ENCODE measurements at places on chromosomes 7 and 10. TPM values are rescaled to one million over a fixed set of nuclear protein-coding genes. Genes with fewer than 3 reads are reported as not detected.

DNA sequence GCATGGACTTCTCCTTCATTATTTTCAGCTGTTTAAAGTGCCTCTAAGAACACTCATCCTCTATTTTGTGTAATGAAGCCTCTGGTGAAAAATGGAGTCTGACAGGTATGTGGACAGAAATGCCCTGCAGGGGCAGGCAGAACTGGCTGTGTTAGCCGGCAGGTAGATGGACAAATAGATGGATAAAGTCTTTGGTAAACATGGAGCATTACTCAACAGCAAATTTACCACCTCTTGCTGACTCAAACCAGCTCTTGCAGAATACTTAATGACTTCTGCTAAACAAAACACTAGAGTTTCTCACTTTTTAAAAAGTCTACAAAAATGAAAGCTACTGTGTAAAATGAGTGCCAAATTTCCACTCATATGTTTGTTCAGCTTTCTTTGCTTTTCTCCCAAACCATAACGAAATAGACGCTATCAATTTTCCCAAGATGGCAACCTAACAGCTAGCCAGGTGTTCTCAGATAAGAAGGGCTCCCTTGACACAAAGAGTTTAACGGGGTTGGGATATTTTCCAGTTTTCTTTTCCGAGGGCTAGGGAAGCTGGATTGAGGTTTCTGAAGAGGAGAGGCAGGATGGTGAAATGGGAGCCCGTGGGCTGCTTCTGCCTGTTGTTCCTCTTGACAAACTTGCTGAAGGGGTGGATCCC, 71.9 kb upstream of the HABP2 start:
- peak; percentile 52 for DNase-seq

DNA sequence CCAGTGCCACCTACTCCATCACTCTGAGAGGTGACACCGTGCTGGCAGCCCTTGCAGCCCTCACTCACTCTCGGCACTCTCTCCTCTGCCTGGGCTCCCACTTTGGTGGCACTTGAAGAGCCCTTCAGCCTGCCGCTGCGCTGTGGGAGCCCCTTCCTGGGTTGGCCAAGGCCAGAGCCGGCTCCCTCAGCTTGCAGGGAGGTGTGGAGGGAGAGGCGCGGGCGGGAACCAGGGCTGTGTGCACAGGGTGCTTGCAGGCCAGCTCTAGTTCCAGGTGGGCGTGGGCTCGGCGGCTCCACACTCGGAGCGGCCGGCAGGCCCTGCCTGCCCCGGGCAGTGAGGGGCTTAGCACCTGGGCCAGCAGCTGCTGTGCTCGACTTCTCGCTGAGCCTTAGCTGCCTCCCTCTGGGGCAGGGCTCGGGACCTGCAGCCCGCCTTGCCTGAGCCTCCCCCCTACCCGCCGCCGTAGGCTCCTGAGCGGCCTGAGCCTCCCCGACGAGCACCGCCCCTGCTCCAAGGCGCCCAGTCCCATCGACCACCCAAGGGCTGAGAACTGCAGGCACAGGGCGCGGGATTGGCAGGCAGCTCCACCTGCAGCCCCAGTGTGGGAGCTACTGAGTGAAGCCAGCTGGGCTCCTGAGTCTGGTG, 48.7 kb upstream of the SLC35G1 start:
- no peak for DNase-seq

- DNase-seq, result no peak
Observed at GRCh38 chr10:98030991-98031431, 590 bp upstream of the CRTAC1 start.

Gene TFAM
- total RNA-seq, result 15.8 TPM

DNA sequence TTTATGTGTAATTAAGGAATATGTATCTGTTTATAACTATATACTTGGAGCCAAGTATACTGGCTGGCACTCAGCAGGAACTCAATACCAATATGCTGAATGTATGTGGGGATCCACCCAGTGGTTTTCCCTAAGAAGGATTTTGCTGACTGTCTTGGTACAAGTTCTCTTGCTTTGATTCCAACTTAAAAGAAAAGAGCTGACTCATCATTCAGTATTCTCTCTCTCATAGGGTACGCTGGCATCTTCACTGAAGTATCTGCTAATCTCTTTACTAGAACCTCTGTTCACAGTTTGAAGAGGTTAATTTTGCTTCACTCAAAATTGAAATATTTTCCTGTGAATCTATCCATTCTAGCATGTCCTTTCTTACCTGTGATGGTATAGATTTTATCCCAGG, 1044.8 kb downstream of the CNTNAP2 start:
- DNase-seq, result no peak

GRCh38 chr10:51700228-51700817, 928 bp upstream of the CSTF2T start:
- DNase-seq, result no peak

GRCh38 chr10:30963992-30964930, 67.4 kb downstream of the ZNF438 start:
- no peak for DNase-seq

DNA sequence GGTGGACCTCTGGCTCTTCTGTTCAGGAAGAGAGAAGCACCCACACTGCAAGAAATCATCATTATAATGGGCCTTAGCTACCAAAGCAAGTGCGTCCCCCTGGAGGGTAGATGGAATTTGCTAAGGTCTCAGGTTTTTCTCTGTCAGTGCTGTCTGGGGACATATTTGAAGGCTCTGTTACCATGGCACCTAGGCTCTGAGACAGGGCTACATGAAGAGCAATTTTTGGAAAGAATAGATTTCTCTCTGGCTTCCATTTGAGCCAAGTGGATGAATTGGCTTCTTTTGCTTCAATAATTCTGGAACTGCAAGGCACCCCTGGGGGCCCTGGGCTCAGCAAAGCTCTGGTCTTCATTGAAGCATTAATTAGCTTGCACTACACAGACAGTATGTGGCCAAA, 349.1 kb upstream of the GALNT17 start:
- no peak for DNase-seq

DNA sequence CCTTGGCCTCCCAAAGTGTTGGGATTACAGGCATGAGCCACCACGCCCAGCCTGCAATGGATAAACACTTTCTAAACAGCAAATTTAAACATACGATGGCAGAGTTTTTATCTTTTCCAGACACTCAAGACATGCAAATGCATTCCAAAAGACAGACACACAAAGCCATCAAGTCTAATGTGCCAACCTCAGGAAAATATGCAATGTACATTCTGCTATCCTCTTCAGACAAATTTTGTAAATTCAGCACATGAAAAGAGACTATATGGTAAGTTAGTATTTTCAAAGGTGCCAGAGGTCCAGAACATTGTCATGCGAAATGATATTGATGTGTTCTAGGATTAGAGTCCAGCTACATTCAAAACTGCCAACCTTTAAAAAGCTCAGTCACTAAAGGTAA, 19.8 kb downstream of the HACD1 start:
- DNase-seq, result no peak

DNA sequence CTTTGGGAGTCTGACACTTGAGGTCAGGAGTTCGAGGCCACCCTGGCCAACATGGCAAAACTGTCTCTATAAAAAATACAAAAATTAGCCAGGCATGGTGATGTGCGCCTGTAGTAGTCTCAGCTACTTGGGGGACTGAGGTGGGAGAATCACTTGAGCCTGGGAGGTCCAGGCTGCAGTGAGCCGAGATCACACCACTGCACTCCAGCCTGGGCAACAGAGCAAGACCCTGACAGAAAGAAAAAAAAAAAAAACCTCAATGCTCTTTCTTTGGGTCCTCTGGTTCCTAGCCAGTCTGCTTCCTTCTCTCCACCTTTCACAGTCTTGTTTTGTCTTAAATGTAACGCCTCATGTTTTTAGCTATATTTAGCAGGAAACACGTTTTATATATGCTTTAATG, 9.4 kb downstream of the OGDH start:
- no peak for DNase-seq

DNA sequence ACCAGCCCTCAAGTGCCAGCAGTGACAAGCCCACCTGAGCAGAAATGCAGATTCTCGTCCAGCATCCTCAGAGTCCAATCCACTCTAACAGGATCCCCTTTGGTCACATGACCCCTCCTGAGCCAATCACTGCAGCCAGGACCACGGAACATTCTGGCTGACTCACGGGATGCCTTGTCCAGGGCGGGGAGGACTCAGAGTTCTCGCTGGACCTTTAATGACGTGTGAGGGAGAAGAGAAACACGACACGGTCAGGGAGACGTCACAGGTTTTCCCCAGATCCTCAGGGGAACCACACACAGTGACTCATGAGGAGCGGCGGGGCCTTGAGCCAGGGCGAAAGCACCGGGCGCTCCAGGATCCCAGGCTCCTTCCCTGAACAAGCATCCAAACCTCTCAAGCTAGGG, 155.7 kb downstream of the PTPRN2 start:
- DNase-seq, result no peak

Gene CPN1
- total RNA-seq, result not detected

DNA sequence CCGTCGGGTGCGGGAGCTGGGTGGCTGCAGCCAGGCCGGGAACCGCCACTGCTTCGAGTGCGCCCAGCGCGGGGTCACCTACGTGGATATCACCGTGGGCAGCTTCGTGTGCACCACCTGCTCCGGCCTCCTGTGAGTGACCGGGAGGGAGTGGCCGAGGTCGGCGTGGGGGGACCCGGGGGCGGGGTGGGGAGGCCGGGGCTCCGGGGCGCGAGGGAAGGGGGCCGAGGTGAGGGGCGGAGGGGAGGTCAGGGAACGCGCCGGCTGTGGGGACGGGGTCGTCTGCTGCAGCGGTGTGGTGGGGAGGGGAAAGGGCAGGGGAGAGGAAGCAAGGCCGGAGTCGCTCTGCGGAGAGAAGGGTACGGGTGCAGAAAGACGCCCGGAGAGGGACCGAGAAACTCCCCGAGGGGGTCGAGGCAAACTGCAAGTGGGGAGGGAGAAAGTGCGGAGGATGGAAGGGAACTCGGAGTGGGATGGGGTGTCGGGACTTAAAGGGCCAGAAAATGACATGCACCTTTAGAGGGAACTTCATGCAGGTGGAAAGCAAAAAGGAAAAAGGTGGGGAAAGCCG, 518 bp downstream of the AGFG2 start:
- peak; percentile 54 for DNase-seq

Gene MMRN2
- total RNA-seq, result 60.3 TPM

Gene CALHM1
- not detected for total RNA-seq

DNA sequence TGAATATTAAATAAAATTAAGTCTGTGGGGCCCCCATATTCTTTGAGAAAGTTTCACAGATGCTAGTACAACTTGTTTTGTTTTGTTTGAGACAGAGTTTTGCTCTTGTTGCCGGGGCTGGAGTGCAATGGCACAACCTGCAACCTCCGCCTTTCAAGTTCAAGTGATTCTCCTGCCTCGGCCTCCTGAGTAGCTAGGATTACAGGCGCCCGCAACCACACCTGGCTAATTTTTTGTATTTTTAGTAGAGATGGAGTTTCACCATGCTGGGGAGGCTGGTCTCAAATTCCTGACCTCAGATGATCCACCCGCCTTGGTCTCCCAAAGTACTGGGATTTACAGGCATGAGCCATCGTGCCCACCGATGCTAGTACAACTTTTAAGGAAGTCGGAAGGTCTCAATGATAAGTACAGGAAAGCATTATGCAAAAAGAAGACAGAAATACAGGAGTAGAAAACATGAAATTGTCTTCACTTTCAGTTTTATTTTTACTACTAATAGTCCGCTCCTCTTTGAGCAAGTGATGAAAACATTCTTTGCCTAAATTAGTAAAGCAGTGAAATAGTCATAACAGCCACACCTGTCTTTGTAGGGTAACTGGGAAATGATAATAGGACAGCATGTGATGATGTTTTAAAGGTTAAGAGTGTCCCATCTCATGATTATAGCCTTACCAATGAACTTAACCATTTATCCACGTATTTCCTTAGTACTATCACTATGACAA, 147.5 kb downstream of the SEMA3D start:
- no peak for DNase-seq

- DNase-seq, result no peak
Observed at GRCh38 chr10:72742092-72742491, 50.1 kb downstream of the MCU start.

DNA sequence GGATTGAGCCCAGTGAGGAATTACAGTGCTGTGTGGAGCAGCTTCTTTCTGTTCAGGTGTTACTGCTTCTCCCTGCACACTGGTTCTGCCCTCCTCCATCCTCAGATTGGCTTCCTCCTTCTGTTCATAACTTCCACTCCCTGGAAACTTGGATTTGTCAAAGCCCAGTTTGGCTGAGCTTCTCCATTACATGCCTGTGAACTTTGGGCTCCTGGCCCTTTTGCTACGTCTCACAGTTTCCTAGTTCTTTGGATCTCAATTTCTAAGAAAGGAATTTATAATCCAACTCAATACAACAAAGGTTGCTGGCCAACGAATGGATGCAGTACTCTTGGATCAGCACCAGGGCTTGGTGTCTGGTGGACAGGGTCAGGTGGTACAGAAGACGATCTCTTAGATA, 318.1 kb downstream of the RPS24 start:
- no peak for DNase-seq

Gene LRRN3
- 2.4 TPM for total RNA-seq

Gene GPC2
- 1.4 TPM for total RNA-seq

GRCh38 chr10:19815036-19815730, 1.0 kb upstream of the PLXDC2 start:
- DNase-seq, result no peak

- DNase-seq, result no peak
Observed at GRCh38 chr7:8913682-8914081, 480.3 kb downstream of the NXPH1 start.

- DNase-seq, result no peak
Observed at GRCh38 chr10:79336276-79336675, 11.0 kb upstream of the PPIF start.

Gene TDRD1
- total RNA-seq, result 0.33 TPM

- no peak for DNase-seq
Observed at GRCh38 chr7:158592541-158592940, 4.9 kb upstream of the PTPRN2 start.

GRCh38 chr7:139362302-139362701, 2.6 kb downstream of the LUC7L2 start:
- no peak for DNase-seq

- DNase-seq, result no peak
Observed at GRCh38 chr10:6333973-6334372, 131.2 kb downstream of the PFKFB3 start.

Gene TACC2
- 26.1 TPM for total RNA-seq

Gene TRIL
- total RNA-seq, result 8.3 TPM

Gene SEMA3A
- 5.2 TPM for total RNA-seq

DNA sequence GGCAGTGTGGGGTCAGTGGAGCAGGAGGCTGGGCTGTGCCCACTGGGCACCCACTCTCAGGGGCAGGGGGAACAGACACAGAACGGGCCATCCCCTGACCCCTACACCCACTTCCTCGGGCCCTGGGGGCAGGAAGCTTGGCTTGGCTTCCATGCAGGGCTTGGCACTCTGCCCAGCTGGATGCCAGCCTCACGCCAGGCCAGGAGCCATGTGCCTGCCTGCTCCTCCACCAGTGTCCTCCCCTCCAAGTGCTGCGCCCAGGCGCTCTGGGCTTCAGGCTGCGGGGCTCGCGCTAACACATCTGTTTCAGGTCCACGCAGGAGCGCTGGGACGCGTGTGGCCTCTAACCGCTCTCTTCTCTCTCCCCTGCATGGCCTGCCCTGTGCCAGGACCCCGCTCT, 12.7 kb downstream of the LDB3 start:
- no peak for DNase-seq

- no peak for DNase-seq
Observed at GRCh38 chr7:101870361-101871062, 53.1 kb downstream of the CUX1 start.

- DNase-seq, result no peak
Observed at GRCh38 chr10:51696251-51696650, 3.1 kb downstream of the CSTF2T start.

GRCh38 chr7:43406961-43407360, 175.9 kb upstream of the STK17A start:
- no peak for DNase-seq

Gene LDB1
- 29.6 TPM for total RNA-seq
